ENCODE measurements at places on chromosomes 5 and 9. TPM values are rescaled to one million over a fixed set of nuclear protein-coding genes. Genes with fewer than 3 reads are reported as not detected.

DNA sequence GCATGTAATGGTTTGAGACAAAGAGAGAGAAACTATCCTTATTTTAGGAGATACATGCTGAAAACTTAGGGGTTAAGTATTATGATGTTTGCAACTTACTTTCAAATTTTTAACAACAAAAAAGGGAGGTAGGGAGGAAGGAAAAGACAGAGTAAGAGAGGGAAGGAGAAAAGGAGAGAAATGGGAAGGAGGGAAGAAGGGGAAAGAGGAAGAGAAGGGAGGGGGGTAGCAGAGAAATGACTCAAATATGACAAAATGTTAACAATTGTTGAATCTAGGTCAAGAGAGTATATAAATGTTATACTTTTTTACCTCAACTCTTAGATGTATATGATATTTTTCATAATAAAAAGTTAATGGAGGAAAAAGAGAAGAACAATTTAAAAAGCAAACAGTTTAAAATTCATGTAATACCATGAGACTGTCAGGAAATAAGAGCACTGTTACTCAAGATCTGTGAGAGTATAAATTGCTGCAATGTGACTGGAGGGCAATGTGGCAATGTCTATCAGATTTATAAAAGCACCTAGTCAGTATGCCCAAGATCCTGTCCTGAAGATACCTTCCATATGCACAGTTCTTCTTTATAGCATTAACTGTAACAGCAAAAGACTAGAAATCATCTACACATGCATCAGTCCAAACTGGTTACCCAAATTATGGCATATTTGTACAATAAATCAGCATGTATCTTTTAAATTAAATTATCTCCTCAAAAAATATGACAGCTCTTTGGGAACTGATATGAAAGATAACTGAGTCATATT, 16.3 kb downstream of the FBXW11 start:
- DNase-seq = no peak
- no peak overlapping the region for H3K27ac ChIP-seq
- peaks cover 6% of the 10 kb centered on the region for H3K36me3 ChIP-seq
- no peaks in the 10 kb centered on the region for H3K27me3 ChIP-seq

DNA sequence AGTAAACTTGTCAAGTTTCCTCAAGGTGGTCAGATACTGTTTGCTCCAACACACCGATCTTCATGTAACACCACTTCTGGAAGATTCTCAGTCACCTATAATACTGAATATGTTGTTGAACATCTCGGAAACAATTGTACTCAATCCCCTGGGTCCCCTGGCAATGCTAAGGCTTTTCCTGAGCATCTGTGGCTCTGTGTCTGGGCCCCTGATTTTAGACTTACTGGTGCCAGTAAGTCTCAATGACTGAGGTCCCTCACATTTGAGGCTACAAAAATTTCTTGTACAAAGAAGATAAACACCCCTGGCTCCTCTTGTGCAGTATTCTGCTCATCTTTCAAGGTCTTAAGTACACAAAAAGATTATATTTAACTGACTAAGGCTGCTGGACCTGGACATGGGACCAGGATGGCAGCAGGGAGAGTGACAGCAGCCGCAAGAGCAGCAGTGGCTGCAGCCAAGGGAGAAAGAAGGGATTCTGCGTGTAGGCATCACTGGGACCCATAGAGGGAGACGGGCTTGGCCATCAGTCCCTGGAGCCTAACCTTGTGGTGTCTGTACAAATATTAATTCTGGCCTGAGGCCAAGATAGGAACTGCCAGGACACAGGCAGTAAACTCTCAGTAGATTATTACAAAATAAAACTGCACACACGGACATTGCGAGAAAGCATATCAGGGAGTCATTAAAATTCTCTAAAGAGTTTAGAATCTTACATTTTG, 49.0 kb upstream of the TNPO1 start:
- no peak overlapping the region for H3K27ac ChIP-seq
- no peak overlapping the region for H3K4me3 ChIP-seq
- no peaks in the 10 kb centered on the region for H3K4me1 ChIP-seq

DNA sequence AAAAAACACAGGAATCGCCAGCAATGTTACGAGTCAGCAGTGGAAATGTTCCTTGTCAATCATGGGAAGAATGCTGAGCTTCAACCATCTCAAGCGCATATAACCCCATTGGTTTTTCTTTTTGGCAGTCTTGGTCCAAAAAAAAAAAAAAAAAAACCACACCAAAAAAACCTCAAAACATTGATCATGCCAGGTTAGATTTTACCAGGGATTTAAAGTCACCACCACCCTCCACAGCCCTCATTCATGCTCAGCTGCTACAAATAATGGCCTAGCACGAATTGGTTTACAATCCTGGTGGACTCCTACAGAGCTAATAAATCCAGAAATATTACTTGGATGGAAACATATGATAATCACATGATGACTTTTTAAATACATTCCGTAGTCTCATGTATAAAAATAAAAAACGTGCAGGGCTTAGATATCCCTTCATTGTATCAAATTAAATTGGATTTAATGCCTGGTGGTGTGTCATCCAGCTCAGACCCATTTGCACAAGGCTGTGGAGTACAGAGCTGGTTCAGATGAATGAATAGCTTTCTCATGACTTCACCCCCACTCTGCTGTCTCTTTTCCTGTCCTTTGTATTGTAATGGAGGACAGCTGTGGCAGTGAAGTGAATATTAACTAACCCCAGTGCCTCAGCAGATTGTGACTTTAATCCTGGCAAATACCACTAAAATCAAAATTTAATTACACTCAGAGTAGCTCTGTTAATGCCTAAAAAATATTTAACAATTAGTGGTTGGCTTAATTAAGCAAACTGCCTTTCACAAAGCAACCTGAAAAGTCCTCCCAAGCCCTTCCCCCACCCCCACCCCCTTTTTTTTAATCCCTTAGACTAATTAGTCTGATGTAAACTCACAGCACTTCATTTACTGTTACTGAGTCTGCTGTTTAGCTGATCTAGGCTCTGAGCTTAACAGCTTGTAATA, 626.5 kb upstream of the ZNF608 start:
- H3K4me1 ChIP-seq = peaks cover 75% of the 10 kb centered on the region
- no peaks in the 10 kb centered on the region for H3K27me3 ChIP-seq
- H3K4me3 ChIP-seq = peak overlapping the region; percentile 72
- H3K27ac ChIP-seq = peak overlapping the region; percentile 91
- no peak for DNase-seq

DNA sequence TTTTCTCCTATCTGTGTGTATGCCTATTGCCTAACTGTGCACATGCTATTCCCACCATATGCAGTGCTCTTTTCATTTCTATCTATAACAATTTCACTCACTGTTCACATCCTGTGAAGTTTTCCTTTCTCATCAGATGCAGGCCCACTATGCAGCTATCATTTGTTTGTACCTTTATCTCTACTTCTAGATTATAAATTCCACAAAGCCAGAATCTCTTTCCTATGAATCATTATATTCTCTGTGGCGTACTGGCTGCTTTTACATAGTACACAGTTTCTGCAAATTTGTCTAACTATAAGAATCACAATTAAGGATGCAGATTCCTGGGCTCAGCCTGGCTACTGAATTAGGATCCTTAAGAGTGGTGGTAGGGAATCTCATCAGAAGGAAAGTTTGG, 600.8 kb upstream of the ARRDC3 start:
- DNase-seq = no peak
- H3K27me3 ChIP-seq = no peaks in the 10 kb centered on the region
- peaks cover 9% of the 10 kb centered on the region for H3K4me1 ChIP-seq
- H3K36me3 ChIP-seq = no peaks in the 10 kb centered on the region

DNA sequence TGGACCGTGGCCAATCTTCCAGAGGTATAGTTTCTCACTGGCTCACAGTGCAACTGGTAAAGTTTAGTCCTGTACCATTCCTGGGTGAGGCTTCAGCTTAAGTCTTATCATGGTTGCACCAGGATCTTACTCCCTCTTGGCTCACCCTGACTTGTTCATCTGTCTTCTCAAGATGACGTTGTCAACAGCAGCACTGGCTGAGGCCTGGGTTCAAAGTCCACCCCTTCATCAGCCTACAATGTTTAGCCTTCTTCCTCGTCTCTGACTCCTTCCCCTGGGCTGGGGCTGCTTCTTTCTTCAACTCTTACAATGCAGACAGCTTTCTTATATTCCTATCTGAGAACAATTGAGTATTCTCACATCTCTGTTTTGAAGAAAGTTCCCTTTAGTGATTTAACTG, 311.1 kb upstream of the CLINT1 start:
- H3K36me3 ChIP-seq = no peaks in the 10 kb centered on the region
- peaks cover 11% of the 10 kb centered on the region for H3K4me1 ChIP-seq
- H3K27me3 ChIP-seq = no peaks in the 10 kb centered on the region
- H3K4me3 ChIP-seq = no peak overlapping the region

- no peak overlapping the region for H3K4me3 ChIP-seq
- H3K27me3 ChIP-seq = no peaks in the 10 kb centered on the region
- no peak overlapping the region for H3K27ac ChIP-seq
- H3K4me1 ChIP-seq = no peaks in the 10 kb centered on the region
- H3K36me3 ChIP-seq = no peaks in the 10 kb centered on the region
These were observed 627.9 kb upstream of the ST8SIA4 start for GRCh38 chr5:101531026-101531425.

DNA sequence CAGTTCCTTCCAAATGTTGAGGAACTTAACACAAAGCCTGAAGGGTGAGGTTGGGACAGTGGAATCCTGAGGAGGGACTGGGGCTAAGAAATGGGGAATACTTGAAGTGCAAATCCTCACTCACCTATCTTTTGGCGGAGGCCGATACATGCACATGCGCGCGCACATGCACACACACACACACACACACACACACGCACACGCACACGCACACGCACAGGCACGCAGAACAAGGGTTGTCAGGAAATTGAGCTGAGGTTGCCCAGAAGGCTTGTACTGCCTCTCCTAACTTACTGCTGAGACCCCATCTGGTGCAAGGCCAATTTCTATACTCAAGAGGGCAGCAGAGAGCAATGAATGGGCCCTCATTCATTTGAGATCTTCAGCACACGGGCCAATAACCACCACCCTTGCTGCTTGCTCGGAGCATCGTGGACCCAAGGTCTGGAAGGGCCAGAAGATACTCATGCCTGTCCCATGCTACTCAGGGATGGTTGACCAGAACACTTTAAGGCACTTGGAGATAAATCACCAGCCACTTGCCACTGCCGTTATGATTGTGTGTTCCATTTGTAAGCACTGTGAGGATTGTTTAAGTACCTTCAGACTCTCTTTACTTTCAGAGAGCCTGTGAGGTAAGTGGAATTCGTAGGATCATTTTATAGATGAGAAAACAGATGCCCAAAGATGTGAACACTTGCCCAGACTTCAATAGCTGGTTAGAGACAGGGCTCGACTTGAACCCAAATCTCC, 21.5 kb downstream of the BTF3 start:
- H3K27ac ChIP-seq = no peak overlapping the region
- H3K4me1 ChIP-seq = peaks cover 8% of the 10 kb centered on the region
- DNase-seq = peak; percentile 63
- H3K4me3 ChIP-seq = no peak overlapping the region
- no peaks in the 10 kb centered on the region for H3K36me3 ChIP-seq
- H3K27me3 ChIP-seq = no peaks in the 10 kb centered on the region

DNA sequence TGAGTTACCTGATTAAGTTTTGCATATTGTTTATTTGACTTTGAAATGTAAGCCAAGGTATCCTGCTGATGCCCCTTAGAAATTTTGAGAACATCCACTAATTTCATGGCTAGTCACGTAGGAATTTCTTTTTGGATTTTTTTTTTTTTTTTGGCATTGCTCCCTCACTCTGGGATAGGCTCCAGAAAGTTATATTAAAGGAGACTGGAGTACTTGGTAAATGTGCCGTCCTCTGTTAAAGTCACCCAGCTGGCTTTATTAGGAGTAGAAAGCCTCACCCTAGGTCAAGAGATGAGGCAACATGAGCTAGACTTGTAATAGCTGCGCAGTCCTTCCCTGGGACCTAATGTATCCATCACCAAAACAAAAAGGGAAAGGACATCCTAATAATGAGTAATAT, 3.1 kb downstream of the KCTD16 start:
- H3K4me3 ChIP-seq = no peak overlapping the region
- no peaks in the 10 kb centered on the region for H3K36me3 ChIP-seq
- DNase-seq = no peak
- H3K4me1 ChIP-seq = peaks cover 21% of the 10 kb centered on the region
- H3K27me3 ChIP-seq = peaks cover 19% of the 10 kb centered on the region
- no peak overlapping the region for H3K27ac ChIP-seq

DNA sequence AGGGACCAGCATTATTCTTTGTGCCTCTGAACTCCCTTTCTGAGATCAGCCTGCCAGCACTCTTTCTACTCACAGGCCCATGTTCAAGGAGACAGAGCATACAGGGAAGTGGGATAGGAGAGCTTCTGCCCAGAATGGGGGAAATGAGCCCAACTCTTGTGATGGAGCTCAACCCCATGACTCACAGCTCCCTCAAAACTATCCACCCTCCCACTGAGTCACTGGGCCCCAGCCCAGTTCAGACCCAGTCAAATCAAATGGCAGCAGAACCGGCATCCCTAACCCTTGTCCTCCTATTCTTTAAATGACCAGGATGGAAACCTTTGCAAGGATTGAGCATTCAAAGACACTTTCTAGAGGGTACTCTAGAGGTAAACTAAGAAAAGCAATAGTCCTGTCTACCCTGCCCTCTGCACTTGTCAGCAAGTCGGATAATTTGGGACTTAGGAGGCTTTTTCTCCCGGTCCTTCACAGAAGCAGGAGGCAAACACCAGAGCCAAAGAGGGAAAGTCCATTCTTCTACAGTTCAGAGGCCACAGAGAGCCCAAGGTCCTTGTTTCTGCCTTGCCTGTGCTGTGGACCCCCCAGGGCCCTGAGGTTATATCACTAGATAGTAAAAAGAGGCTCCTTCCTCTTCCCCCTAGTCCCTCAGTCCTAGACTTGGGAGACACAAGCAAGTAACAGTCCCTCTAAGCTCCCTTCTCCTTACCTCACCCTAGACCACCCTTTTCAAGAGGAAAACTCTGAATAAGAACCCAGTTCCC, 3.2 kb downstream of the ATOSB start:
- DNase-seq = no peak
- H3K4me3 ChIP-seq = peak overlapping the region; percentile 94
- no peaks in the 10 kb centered on the region for H3K36me3 ChIP-seq
- peaks cover 2% of the 10 kb centered on the region for H3K27me3 ChIP-seq
- peaks cover 68% of the 10 kb centered on the region for H3K4me1 ChIP-seq

GRCh38 chr5:147671365-147671764, 111.2 kb downstream of the JAKMIP2 start:
- H3K27ac ChIP-seq = no peak overlapping the region
- no peaks in the 10 kb centered on the region for H3K4me1 ChIP-seq
- peaks cover 7% of the 10 kb centered on the region for H3K36me3 ChIP-seq
- no peak for DNase-seq
- no peaks in the 10 kb centered on the region for H3K27me3 ChIP-seq

DNA sequence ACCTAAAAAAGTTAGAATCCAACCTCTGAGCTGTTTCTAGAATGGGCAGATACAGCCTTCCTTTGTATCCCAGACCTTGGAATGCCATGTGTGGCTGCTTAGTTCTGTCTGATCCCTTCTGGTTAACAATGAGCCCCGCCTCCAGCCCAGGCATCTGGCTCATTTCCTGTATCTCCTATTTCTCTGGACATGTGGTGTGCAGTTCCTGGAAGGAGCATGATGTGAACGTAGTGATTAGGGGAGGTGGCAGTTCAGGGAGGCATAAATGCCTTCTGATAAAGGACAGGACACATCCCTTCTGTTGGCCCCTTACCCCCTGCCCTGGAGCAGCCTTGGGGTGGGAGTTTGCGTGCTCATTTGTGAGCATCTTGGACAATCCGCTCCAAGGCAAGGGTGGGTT, 243.0 kb downstream of the ZSWIM6 start:
- no peaks in the 10 kb centered on the region for H3K36me3 ChIP-seq
- no peak for DNase-seq
- peak overlapping the region; percentile 78 for H3K27ac ChIP-seq
- H3K27me3 ChIP-seq = no peaks in the 10 kb centered on the region
- no peak overlapping the region for H3K4me3 ChIP-seq

The PCDHAC2 gene
- 1.8 TPM for total RNA-seq

The STING1 gene
- total RNA-seq = 0.23 TPM

The HMMR gene
- total RNA-seq = 44.4 TPM

The C9orf152 gene
- total RNA-seq = not detected

The PCDHAC1 gene
- 4.1 TPM for total RNA-seq

All from neural crest cell (in vitro differentiated cells).